GM23248 (cell line): ENCODE measurements at places on chromosomes 7 and 10. TPM values are rescaled to one million over a fixed set of nuclear protein-coding genes. Genes with fewer than 3 reads are reported as not detected.

Gene TCAF1
- total RNA-seq: 82.9 and 97.0 TPM in 2 replicates

Gene NUTM2D
- total RNA-seq: 0.65 and 2.3 TPM in 2 replicates

Gene NPTX2
- total RNA-seq: 0.76 and 0.97 TPM in 2 replicates

Gene TMEM139
- total RNA-seq: not detected in 2 replicates

Gene TAS2R4
- 0.32 and 0.51 TPM in 2 replicates for total RNA-seq

Gene CELF2
- 10.6 and 14.4 TPM in 2 replicates for total RNA-seq
